Stimulated activated CD4-positive, alpha-beta T cell treated with anti-CD3 and anti-CD28 coated beads, Interleukin-1b, Interleukin-23, amount 100 ng/mL, for 1 hour (primary cell): ENCODE measurements at places on chromosomes 5 and 9.

DNA sequence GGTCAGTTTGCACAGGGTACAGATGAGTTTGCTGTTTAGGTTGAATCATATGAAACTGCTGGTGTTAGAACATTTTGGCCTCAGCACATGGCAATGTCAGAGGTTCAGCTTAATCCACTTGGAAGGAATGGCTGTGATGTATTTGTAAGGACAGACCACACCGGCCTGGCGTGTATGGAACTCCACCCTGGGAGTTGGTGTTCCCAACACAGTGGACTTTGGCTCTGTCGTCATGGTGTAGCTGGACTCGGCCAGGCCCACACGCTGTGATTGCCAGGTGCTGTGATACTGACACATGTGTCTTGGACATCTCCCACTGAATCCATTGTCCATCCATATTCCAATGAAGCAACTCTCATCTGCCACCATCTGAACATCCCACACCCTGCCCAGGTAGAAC is 90.3 kb downstream of the ZNF618 start:
- DNase-seq, result no peak

GRCh38 chr9:4318326-4318725 is 18.5 kb upstream of the GLIS3 start:
- no peak for DNase-seq

DNA sequence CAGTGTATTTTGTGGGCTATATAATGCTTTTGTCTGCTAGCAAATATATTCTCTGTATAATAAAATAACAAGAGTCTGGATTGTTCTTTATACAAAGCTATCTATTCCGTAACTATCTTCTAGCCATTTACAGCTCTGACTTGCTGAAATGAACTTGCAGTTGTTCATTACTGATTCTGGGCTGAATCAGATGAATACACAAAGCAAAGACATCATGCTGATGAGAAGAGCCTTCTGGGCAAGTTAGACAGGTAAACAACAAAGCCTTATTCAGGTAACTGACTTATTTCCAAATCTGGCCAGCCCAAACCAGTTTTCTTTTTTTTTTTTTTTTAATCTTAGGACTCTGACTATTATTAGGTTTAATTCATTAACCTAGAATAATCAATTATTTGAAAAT is 255.5 kb downstream of the KIAA0825 start:
- DNase-seq, result no peak

DNA sequence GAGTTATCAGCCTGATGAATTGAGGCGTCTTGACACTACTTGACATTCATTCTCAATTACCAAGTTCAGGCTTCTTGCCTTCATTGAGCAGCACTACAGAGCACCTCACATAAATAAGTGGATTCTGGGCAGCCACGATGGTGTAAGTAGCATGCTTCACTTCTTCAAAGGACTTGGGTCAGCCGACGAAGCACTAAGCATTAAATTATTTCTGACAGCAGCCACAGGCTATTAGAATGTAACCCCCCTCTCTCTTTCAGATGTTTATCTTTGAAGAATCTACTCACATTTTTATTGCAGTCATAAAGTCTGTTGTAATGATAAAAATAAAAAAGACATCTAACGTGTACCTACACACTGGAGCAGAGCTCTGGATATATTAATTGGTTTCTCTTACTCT is 45.9 kb upstream of the VPS13A start:
- DNase-seq, result no peak
